ENCODE measurements at places on chromosomes 2 and 18. TPM values are rescaled to one million over a fixed set of nuclear protein-coding genes. Genes with fewer than 3 reads are reported as not detected.

DNA sequence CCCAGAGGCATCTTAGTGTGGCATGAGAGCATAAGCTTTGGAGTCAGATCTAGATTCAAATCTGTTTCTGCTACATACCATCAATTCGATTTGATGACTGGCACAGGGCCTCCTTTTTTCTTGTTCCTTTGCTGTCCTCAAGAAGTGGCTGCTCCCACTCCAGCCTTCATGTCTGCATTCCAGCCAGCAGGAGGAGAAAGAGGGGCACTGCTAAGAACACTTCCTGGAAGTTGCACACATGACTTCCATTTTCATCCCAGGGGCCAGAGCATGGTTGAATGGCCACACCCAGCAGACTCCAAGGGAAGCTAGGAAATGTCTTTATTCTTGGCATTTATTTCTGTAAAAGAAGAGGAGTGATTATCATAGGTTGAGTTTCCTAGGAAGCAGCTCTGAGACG, 50.4 kb downstream of the EML6 start:
- H3K4me1 ChIP-seq, result peaks cover 10% of the 10 kb centered on the region
- H3K4me3 ChIP-seq, result no peak overlapping the region
- H3K27ac ChIP-seq, result no peak overlapping the region

DNA sequence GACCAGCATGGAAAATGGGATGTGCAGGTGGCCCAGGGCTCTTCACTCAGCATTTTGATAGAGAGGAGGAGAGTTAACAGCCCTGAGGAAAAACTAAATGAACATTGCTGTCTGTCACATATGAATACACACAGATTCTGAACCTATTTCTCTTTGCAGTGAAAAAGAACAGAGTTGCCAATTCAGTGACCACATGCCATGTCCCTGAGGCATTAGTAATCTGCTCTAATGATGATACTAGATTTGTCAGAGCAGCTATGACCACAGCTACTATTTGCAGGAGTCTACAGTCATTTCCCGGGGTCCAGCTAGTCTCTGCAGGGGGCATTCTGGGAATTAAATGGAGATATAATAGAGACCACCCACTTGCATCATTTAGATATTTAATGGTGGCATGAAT, 267.6 kb downstream of the TMX3 start:
- H3K27ac ChIP-seq, result no peak overlapping the region
- no peaks in the 10 kb centered on the region for H3K36me3 ChIP-seq

- DNase-seq, result peak; percentile 38
- no peak overlapping the region for H3K4me3 ChIP-seq
- H3K27me3 ChIP-seq, result no peaks in the 10 kb centered on the region
- H3K36me3 ChIP-seq, result no peaks in the 10 kb centered on the region
These were observed 16.5 kb downstream of the SCG2 start for GRCh38 chr2:223585666-223586065.

DNA sequence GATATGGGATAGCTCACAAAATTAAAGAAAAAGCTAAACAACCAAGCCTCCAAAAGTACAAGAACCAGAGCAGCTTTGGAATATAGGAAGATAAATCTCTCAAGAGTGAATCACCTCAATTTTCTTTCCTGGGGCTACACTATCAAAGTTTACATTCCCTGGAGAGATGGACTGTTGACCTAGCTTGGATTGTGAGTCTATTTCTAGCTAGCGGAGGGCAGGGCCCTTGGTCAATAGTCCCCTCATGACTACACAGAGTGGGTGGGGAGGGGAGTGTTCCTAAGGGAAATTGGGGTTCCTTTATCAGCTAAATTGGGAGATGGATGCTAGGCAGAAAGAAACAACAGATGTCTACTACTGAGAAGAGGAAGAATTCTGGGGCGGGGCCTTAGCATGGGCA, 29.9 kb upstream of the EIF2AK3 start:
- H3K27ac ChIP-seq, result no peak overlapping the region
- H3K4me3 ChIP-seq, result no peak overlapping the region
- no peaks in the 10 kb centered on the region for H3K36me3 ChIP-seq
- H3K4me1 ChIP-seq, result peaks cover 24% of the 10 kb centered on the region
- no peaks in the 10 kb centered on the region for H3K27me3 ChIP-seq

GRP gene
- not detected for total RNA-seq

DNA sequence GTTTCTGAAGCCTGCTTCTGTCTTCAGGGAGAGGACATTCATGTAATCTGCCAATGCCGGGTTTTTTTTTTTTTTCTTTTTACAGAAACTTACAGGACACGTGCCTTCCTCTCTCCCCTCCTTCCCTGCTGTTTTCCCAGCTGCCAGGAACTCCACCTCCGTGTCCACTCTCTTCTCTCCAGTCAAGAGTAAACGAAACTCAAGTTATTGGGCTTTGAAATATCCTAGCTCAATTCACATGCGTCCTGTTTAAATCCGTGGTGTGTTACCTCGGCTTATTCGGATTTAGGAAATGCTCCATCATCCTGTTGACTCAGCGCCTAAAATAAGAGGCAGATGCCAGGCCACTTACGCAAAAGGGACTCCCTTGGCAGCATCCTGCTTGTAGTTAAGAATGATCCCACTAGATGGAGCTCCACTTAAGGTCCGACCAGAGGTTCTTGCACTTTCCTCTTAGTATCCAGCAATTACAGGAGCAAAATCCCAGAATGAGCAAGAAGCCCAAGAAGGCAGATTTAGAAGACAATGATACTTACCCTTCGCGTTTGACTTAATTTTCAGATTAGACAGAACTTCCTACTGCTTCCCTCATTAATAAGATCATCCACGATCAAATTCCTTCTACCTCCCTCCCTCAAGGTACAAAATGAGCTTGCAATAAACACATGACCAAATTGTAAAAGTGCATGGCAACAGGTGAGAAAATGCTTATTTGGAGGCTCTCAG, 97.2 kb upstream of the ZCCHC2 start:
- H3K36me3 ChIP-seq, result peaks cover 11% of the 10 kb centered on the region
- no peaks in the 10 kb centered on the region for H3K27me3 ChIP-seq
- peak; percentile 89 for DNase-seq
- peak overlapping the region; percentile 57 for H3K4me3 ChIP-seq
- peak overlapping the region; percentile 82 for H3K27ac ChIP-seq

GPR55 gene
- total RNA-seq, result not detected

DNA sequence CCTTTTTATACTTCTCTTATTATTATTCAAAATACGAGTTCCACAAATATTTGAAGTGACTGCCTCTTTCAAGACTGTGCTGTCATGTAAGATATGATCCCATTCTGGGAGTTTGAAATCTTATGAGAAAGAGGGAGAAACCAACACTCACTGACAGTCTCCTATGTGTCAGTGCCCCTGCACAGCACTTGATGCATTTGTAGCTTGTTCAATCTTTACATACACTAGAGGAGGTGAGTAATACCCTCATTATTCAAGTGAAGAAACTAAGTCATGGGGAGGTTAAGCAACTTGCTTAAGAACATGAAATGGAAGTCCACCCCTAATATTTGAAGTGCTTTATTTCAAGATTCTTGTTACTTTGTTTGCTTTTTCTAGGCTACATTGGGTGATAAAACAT, 459.5 kb upstream of the FANCL start:
- H3K36me3 ChIP-seq, result no peaks in the 10 kb centered on the region
- no peaks in the 10 kb centered on the region for H3K27me3 ChIP-seq
- peaks cover 18% of the 10 kb centered on the region for H3K4me1 ChIP-seq
- no peak for DNase-seq
- no peak overlapping the region for H3K4me3 ChIP-seq

- no peaks in the 10 kb centered on the region for H3K36me3 ChIP-seq
- peaks cover 11% of the 10 kb centered on the region for H3K4me1 ChIP-seq
- no peak overlapping the region for H3K4me3 ChIP-seq
These were observed 16.0 kb downstream of the ZBTB7C start for GRCh38 chr18:48393170-48393569.

GRCh38 chr2:67709835-67710234, 312.7 kb downstream of the ETAA1 start:
- H3K27me3 ChIP-seq, result peaks cover 13% of the 10 kb centered on the region
- no peak overlapping the region for H3K27ac ChIP-seq
- no peaks in the 10 kb centered on the region for H3K36me3 ChIP-seq

- H3K27ac ChIP-seq, result no peak overlapping the region
- no peaks in the 10 kb centered on the region for H3K36me3 ChIP-seq
- no peaks in the 10 kb centered on the region for H3K4me1 ChIP-seq
- no peak overlapping the region for H3K4me3 ChIP-seq
- no peaks in the 10 kb centered on the region for H3K27me3 ChIP-seq
These were observed 968.5 kb downstream of the BCL11A start for GRCh38 chr2:59584958-59585357.

GRCh38 chr2:212223696-212224095, 314.9 kb downstream of the ERBB4 start:
- H3K36me3 ChIP-seq, result no peaks in the 10 kb centered on the region
- no peak overlapping the region for H3K4me3 ChIP-seq
- H3K4me1 ChIP-seq, result peaks cover 2% of the 10 kb centered on the region

- no peak overlapping the region for H3K27ac ChIP-seq
- no peak for DNase-seq
- H3K4me1 ChIP-seq, result peaks cover 21% of the 10 kb centered on the region
- H3K27me3 ChIP-seq, result no peaks in the 10 kb centered on the region
- peaks cover 5% of the 10 kb centered on the region for H3K36me3 ChIP-seq
These were observed 58.0 kb downstream of the SMAD2 start for GRCh38 chr18:47872426-47872825.

DNA sequence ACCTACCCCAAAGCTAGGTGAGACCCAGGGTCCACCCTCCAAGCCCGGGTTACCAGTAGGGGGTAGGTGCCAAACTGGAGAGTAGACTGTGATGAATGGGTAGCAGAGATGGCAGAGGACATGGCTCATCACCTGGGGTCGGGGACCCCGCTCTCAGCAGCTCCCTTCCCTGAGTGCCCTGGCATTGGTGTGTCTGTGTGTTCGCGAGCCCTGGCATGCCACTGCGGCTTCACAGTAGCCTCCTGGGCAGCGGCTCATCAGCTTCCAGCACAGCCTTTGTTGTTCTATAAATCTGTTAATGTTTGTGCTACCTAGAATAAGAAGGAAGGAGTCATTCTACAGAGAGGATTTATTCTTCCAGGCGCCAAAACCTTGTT, 62.6 kb upstream of the ALPP start:
- H3K4me3 ChIP-seq, result no peak overlapping the region
- no peak overlapping the region for H3K27ac ChIP-seq
- H3K27me3 ChIP-seq, result no peaks in the 10 kb centered on the region

GRCh38 chr2:170771421-170771937, 1.3 kb downstream of the ERICH2 start:
- peaks cover 10% of the 10 kb centered on the region for H3K4me1 ChIP-seq
- H3K27me3 ChIP-seq, result no peaks in the 10 kb centered on the region
- H3K36me3 ChIP-seq, result peaks cover 26% of the 10 kb centered on the region
- DNase-seq, result no peak
- H3K27ac ChIP-seq, result peak overlapping the region; percentile 69
- peak overlapping the region; percentile 81 for H3K4me3 ChIP-seq

DNA sequence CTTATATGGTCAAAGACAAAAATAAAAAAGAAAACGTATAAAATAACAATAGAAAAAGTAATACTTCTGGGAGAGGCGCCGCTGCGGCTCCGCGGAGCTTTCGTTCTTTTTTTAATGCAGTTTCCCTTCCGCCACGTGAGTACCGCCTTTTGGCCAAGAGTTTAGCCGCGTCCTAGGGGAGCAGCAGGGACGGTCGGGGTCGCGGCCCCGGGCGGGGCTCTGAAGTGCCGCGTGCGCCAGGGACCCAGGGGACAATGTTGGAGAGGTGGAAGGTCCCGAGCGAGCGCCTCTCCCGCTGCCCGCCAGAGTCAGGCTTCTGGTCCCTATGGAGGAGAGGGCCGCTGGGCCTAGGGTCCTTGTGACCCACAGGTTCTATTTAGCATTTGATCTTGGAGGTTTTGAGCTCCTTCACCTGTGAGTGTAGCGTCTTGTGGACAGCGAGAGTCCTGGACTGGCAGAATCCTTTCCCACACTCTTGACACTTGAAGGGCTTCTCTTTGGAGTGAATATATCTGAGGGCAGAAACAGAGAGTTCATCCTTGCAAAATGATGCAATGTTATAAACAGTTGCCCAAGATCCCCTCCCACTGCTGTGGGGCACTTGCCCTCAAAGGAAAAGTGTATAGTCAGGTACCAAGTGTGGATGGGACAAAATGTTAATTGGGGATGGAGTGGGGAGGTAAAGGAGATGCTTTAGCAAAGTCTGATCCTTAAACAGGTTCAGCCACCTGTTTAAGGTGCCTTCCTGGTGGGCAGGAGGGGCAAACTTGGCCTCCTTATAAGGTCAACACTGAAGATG, 6.3 kb downstream of the OSR1 start:
- no peak overlapping the region for H3K4me3 ChIP-seq
- DNase-seq, result no peak
- peaks cover 14% of the 10 kb centered on the region for H3K36me3 ChIP-seq
- H3K4me1 ChIP-seq, result no peaks in the 10 kb centered on the region
- H3K27me3 ChIP-seq, result no peaks in the 10 kb centered on the region

CYBRD1 gene
- 2.3 TPM for total RNA-seq

MAP3K19 gene
- not detected for total RNA-seq

- H3K27ac ChIP-seq, result no peak overlapping the region
- peaks cover 48% of the 10 kb centered on the region for H3K4me1 ChIP-seq
- H3K36me3 ChIP-seq, result no peaks in the 10 kb centered on the region
- no peak for DNase-seq
These were observed 47.1 kb upstream of the FHL2 start for GRCh38 chr2:105445976-105446375.

DOK6 gene
- total RNA-seq, result not detected

GRCh38 chr2:55763721-55764120, 70.1 kb upstream of the PNPT1 start:
- H3K36me3 ChIP-seq, result no peaks in the 10 kb centered on the region
- H3K27ac ChIP-seq, result no peak overlapping the region
- no peak for DNase-seq
- H3K27me3 ChIP-seq, result no peaks in the 10 kb centered on the region
- no peak overlapping the region for H3K4me3 ChIP-seq
- no peaks in the 10 kb centered on the region for H3K4me1 ChIP-seq

DNA sequence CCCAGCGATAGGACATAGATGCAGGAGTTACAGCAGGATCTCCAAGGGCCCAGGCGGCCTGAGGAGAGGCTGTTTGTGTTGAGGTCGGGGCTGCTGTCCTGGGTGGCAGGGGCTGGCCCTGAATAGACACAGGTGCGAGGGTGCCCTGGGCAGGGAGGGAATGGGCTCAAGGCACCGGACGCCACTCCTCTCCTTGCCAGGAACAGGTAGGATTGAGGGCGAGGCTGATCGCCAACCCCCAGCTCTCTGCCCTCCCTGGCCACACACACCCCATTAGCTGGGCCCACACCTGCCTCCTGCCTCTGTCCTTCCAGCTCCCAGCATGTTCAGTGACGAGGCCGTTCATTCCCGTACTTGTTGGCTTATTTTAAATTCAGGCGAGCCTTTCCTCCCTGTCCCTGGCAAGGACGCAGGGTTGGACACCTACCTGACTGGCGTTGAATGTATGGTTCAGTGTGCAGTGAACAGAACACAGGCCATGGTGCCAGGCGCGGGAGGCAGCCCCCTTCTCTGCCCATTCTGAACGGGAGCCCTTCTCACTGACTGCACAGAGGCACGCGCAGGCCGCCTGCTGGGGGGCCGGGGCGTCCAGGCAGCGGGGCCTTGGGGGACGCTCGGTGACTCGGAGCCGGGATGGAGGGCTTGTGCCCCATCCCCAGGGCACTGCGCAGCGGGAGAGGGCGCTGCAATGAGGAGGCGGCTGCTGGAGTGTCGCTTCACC, 41.3 kb upstream of the SNED1 start:
- no peak for DNase-seq
- no peak overlapping the region for H3K27ac ChIP-seq

- H3K4me1 ChIP-seq, result peaks cover 8% of the 10 kb centered on the region
- no peaks in the 10 kb centered on the region for H3K27me3 ChIP-seq
- no peak for DNase-seq
These were observed 95.8 kb downstream of the SLC25A12 start for GRCh38 chr2:171798156-171798820.

GRCh38 chr2:100272841-100273329, 49.4 kb downstream of the LONRF2 start:
- no peaks in the 10 kb centered on the region for H3K27me3 ChIP-seq
- H3K27ac ChIP-seq, result no peak overlapping the region
